Bronchial epithelial cell (primary cell): ENCODE measurements at places on chromosomes 3 and 15.

GRCh38 chr3:59128685-59129084 lies 78.9 kb upstream of the CFAP20DC start:
- no peak for DNase-seq

DNA sequence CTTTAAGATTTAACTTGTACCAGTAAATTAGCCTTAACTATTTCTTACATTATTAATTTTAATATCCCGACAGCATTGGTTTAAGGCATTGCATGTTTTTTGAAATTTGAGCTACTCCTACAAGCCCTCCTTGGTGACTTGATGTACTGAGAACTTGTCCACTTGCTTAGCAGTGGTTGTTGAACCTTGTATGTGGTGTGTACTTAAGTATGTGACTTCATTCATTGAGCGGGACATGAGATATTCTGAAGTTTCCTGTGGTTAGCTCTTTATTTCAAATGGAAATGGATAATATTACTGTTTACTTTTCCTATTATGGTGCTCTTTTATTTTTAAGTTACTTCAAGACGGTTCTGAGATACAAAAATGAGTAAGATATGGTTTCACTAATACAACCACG lies 3.6 kb upstream of the COL6A5 start:
- DNase-seq: peak; percentile 2

GRCh38 chr15:36161108-36161507 lies 418.3 kb upstream of the CDIN1 start:
- DNase-seq: no peak

- DNase-seq: peak; percentile 20
Measured at GRCh38 chr15:78878356-78878755, 5.7 kb downstream of the MORF4L1 start.

GRCh38 chr15:58694641-58695398 lies 54.7 kb downstream of the ADAM10 start:
- no peak for DNase-seq

GRCh38 chr3:67898916-67899315 lies 244.5 kb upstream of the SUCLG2 start:
- DNase-seq: no peak

DNA sequence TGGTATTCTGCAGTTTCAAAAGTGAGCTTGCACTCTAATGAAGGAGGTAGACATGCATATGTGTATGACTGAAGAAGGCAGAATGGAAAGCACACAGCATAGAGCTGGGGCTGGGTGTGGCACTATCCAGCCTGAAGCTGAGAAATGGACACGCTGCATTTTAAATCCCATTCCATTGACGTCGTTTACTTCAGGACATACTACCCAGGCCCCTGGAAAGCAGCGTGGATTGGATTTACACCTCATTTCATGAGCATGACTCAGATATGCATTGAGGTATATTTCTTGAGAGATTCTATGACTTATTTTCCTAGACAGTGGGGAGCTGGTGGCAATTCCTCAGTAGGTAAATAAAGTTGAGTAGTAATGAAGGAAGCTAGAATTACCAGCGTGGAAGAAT lies 101.4 kb downstream of the ABI3BP start:
- DNase-seq: peak; percentile 7

DNA sequence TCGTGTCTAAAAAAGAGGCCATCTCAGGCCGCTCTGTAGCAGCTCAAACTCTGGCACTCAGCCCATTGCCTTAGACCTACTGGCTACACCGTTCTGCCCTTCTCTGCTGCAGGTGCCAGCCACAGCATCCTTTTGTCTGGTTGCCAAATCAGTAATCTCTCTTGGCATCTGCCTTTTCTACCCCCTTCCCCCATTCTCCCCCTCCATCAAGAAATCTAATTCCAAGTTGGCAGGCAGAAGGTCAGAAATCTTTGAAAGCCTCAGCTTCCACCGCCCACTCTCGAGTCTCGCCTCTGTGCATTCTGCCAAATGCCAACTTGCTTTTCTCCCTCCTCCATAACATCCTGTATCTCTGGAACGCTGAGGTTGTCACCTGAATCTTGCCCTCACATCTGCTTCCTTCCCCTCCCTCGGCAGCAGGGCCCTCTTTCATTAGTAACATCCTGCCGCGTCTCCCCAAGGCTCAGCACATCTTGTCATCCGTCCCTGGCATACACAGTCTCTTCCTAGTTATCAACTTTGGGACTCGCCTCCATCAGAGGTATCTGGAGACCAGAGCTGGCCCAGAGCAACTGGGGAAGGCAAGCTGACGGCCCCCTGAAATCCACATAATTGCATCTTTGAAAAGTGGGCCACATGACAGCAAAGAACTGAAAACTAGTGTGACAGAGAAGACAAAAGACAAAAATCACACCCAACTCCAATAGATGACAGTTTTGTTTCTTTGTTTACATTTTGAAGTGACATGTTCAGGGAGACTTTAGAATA lies 312.0 kb upstream of the CCDC54 start:
- no peak for DNase-seq

DNA sequence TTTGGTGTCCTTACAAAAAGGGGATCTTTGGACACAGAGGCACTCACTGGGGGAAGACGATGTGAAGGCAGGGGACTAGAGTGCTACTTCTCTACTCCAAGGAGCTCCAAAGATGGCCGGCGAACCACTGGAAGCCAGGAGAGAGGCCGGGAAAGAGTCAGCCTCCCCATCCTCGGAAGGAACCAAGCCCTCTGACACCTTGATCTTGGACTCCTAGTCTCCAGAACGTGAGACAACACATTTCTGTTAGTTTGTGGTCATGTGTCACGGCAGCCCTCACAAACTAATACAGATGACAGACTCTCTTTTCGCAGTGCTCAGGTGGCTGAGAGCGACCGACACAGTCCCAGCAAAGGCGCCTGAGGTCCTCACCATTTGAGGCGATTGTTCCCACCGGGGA lies 24.4 kb upstream of the ATP2B2 start:
- DNase-seq: no peak

DNA sequence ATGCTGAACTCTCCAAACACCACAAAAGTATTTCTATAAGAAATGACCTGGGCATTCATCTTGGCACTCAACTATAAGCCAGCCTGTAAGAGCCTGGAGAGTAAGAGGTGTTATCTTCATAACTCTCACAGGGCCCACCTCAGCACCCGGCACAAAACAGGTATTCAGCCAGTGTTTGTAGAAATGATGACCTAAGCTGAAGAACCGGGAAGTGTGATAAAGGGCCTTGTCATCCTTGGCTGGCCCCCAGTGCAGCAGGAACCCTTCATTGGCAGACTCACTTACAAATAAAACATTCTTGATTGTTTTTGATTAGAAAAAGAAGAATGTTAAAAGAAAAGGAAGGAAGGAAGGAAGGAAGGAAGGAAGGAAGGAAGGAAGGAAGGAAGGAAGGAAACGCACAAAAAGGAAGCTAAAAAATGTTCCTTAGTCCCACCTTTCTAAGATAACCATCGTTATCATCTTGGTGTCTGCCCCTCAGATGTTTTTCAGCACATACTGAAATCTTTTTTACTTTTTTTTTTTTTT lies 52.1 kb downstream of the DAPK2 start:
- peak; percentile 52 for DNase-seq

GRCh38 chr3:64072126-64072525 lies 48.8 kb upstream of the PSMD6 start:
- no peak for DNase-seq

DNA sequence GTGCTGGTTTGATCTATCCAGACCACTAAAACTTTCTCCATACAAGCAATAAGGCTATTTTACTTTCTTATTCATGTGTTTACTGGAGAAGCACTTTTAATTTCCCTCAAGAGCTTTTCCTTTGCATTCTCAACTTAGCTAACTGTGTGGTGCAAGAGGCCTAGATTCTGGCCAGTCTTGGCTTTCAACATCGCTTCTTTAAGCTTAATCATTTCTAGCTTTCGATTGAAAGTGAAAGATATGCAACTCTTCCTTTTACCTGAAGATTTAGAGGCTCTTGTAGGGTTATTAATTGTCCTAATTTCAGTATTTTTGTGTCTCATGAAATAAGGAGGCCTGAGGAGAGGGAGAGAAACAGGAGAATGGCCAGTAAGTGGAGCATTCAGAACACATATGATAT lies 234.8 kb upstream of the GADL1 start:
- no peak for DNase-seq

GRCh38 chr3:139441656-139442055 lies 34.7 kb downstream of the RBP2 start:
- no peak for DNase-seq

DNA sequence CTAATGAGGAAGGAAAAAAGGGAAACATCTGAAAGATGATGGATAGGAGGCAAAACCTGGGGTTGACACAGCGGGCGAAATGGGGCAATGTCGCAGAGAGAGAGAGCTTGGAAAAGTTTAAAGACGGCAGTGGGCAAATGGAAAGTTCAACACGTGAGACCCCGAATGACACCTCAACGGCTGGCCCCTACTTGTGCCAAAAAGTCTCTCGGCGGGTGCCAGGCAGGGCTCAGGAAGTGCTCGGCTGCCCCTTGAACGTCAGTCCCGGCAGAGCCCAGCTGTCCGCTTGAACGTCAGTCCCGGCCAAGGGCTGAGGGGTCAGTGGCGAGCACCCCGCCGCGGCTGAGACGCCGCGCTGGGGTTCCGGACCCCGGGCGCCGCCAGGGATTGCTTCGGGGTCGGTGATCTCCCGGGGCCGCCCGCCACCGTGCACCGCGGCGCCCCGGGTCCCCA lies 658 bp downstream of the EOGT start:
- peak; percentile 13 for DNase-seq

GRCh38 chr3:185539934-185540333 lies 12.5 kb downstream of the LIPH start:
- no peak for DNase-seq

DNA sequence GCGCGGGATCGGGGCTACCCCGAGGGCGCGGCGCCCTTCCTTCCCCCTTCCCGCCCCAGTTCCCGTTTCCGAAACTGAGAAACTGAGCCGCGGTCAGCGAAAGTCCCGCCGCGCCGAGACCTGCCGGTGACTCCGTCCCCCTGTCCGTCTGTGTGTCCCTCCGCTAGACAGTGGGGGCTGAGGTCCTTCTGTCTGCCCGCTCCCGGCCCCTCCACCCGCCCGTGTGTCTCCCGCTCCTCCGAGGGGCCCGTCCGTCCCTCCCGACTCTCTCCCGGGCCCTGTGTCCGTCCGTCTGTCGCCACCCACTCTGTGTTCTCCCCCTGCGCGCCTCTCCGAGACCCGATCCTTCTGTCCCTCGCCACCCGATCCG lies 426 bp downstream of the PRKCD start:
- no peak for DNase-seq

DNA sequence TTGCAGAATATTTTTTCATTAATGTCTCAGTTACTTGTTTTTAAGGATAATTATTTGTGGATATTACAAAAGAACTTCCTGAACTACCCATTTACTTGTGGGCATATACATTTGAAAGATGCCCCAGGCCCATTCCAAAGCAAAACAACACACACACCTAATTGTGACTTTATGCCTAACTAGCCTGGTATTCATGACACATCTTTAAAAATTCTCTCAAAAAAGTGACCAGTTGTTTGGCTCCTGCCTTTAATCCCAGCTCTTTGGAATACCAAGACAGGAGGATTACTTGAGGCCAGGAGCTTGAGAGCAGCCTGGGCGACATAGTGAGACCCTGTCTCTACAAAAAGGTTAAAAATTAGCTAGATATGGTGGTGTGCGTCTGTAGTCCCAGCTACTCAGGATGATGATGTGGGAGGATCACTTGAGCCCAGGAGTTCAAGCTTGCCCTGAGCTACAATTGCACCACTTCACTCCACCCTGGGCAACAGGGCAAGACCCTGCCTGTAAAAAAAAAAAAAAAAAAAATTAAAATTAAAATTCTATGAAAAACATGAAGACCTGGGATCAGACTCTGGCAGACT lies 51.7 kb upstream of the SLC4A7 start:
- DNase-seq: peak; percentile 83

- DNase-seq: peak; percentile 55
Measured at GRCh38 chr3:99499235-99500158, 138.9 kb upstream of the COL8A1 start.
